Neuronal stem cell (in vitro differentiated cells): ENCODE measurements at places on chromosomes 5 and 9.

- no peak for DNase-seq
Measured at GRCh38 chr5:135391869-135392255, 7.2 kb downstream of the MACROH2A1 start.

DNA sequence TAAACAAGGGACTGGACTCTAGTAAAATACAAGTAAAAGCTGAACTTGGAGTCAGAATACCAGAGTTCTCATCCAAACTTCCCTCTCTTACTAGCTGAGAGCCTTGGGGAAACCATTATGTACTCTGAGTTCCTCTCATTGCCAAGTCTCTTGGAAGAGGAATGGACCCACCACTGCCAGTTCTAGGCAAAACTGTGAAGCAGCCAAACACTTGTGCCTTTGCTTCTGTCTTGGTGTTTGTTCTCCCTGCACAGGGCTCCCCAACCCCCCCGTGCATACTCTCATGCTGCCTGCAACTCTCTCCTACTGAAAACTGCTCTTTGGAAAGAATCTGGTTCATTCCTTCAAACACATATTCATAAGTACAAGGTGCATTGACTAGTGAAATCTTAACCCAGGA, 102.6 kb downstream of the PDZD2 start:
- DNase-seq = no peak

DNA sequence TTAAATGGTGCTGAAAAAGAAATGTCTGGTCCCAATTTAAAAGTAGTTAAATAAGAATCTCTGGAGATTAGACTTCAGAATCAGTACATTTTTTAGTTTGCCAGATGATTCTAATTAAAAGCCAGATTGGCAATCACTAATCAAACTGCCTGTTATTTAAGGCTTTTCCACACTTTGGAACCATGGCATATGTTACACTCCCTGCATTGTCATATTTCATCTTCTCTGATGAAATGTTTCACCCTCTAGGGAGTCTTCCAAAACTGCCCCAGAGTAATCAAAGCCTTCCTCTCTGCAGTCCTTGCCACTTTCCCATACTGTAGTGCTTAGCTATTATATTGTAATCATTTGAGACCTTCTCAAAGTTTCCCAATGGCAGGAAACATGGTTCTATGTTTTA, 17.5 kb upstream of the OR13C9 start:
- DNase-seq = no peak

DNA sequence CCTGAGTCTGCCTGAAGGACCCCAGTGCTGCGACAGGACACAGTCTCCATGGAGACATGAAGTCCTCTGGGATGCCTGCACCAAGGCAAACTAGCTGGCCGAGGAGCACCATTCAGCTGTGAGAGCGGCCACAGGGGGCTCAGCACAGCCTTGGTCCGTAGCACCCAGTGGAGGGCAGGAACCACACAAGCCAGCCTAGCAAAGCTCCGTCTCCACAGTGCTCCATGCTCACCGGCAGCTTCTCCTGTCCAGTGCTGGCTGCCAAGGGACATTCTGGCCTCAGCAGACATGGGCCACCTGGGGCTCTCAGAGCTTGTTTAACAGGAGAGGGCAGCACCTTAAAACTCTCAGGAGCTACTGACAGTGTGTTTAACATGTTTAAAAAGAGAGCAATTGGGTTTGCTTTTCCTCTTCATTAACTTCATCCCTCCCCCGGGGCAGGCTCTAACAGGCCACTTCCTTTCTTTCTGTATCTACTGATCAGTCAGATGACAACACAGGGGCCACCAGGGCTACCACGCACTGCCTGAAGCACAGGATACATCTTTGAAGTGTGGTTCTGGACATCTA, 57.0 kb downstream of the SECISBP2 start:
- no peak for DNase-seq

DNA sequence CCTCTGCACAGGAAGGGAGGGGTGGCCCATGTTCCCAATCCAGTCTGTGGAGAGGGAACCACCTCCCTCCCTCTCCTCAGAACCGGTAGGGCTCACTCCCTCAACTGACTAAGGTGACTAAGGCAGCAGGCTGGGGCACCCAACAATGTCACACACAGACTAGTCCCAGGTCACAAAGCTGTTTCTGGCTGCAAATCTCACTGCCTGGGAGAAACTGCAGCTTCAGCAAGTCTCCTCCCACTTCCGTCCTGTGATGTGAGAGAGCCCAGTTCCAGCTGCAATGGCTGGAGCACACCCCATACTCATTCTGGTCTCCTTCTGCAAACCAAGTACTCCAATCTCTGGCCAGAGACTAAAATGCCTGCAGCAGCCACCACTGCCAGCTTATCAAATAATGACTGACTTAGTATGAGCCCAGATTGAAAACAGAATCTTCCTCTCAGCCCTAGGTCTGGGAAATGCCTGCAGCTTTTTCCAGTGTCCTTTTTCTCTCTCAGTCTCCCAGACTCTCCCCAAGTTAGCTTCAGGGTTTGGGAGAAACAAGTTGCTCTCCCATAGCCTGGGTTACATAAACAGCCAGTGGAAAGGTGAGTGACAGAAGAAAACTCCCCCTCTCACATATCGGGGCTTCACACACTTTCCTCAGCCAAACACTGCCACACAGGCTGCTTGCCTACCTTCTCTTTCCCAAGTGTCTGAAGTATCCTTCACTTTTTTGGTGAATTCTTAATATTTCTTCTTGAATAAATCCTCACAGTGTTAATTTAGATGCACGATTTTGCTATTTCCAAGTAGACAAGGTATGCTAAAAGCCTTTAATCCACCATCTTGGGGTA, 247.4 kb upstream of the RASA1 start:
- peak; percentile 11 for DNase-seq

- peak; percentile 72 for DNase-seq
Measured at GRCh38 chr5:73591102-73591695, 25.7 kb downstream of the UTP15 start.

GRCh38 chr5:51632793-51633192, 249.5 kb downstream of the ISL1 start:
- no peak for DNase-seq

- DNase-seq = no peak
Measured at GRCh38 chr9:29285818-29286217, 1712.5 kb upstream of the C9orf72 start.

GRCh38 chr5:148387325-148387724, 3.6 kb downstream of the FBXO38 start:
- no peak for DNase-seq

DNA sequence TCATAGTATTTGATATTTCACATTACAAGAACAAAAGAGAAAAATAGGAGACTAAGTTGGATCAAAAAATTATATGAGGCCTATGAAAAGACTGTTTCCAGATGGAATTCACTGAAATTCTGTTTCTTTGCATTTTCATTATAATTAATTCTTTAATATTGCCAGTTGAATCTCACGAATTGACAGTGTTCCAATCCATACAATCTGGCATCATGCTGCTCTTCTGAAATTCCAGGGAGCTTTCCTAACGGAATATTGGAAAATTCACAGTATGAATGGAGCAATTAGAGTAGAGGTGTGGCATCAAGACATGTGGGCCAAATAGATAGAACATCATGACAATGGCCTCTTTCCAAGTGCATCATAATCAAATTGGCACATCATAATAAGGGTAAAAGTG, 1178.9 kb upstream of the WWC1 start:
- no peak for DNase-seq

- DNase-seq = no peak
Measured at GRCh38 chr9:16329671-16330113, 540.8 kb downstream of the BNC2 start.

DNA sequence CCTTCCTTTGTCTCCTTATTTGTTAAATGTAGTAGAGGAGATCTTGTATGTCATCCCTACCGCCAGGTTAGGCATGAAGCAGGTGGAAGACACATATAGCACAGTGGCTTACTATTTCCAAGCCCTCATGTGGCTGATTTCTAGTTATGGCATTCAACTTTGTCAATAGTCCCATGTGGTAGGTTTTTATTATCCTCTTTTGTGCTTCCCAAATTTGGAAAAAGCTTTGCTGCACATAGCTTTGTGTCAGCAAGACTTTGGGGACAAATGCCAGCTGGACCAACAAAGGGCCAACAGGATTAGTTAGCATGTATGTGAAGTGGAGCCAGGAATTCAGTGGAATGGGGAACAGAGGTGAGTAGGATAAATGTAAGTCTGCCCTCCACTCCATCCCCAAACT, 276.3 kb downstream of the PSAT1 start:
- DNase-seq = no peak

DNA sequence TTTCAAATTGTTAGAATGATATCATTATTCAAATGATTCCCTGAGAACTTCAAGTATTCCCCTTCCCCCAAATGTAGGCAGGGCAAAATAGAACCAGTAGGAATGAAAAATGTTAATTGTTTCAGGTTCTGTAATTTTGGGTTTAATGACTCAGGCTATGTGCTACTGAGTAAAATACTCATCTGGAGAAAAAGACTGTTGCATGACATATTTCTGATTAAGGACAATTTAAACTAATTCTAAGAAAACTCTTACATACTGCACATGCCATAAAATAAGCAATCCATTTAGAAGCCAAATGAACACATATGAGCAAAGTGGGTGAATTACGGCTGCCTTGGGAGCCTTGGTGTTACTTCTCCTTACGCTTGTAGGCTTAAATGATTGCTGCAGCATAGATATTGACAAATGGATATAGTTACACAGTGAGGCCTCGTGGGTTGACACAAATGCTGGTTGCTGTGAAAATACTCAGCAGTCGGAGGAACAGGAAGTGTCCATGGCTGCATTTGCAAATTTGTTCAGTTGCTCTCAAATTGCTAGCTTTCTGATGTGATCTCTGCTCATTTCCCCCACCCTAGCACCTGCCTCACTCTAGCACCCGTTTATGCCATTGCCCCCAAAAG, 174.9 kb upstream of the DMAC1 start:
- no peak for DNase-seq

GRCh38 chr5:165881259-165881658, 2375.8 kb downstream of the MAT2B start:
- no peak for DNase-seq

DNA sequence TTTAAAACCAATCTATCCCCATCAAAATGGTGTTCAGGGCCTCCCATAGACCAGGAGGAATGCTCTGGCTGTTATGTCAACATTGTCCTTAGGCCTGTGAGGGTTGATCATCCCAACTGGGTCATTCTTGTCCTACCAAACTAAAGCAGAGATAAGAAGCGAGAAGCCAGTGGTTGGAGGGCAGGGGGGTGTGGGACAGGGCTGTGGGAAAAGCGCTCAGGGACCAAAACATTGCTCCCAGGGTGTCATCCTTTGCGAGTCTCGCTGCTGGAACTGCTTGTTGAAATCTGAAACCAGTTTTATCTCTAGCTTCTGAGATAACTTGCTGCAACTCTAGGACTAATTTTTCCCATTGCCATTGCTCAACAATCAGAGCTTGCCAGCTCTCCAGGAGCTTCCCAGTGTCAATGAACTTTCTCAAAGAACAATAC, 48.1 kb downstream of the SPATA31C2 start:
- no peak for DNase-seq

DNA sequence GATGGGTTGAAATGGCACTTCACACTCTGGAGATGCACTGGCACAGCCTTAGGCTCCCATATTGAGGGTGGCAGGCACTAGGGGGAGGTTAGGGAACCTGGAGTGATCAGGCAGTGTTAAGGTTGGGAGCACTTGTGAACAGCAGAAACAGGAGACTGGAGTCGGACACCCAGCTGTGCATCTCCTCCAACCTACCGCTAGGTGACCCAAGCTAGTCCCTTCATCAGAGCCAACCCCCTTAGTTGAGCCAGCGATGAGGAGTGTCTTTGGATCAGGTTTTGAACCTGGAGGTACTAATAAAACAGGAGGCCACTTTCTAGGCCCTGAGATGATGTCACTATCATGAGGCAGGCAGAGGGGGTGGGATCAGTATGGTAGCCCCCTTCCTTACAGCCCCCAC, 1.7 kb downstream of the ACTL7B start:
- DNase-seq = no peak

DNA sequence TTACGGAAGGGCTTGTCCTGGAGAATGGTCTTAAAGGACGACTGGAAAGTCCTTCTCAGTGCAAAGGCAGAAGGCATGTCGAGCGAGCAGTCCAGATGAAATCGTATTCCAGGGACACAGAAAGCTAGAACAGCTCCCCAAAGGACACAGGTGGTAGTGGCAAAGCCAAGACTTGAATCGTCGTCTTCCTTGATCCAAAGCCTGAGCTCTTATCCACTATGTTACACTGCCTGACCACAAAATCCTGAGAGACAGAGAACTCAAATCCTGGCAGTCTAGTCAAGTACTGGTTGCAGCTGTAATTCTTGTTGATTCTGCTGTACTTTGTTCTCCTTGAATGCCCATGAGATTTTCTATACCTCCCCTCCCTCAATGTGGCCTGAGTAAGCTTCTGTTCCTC, 198.7 kb downstream of the TARS1 start:
- DNase-seq = no peak

- no peak for DNase-seq
Measured at GRCh38 chr5:53406630-53407316, 73.7 kb upstream of the FST start.

DNA sequence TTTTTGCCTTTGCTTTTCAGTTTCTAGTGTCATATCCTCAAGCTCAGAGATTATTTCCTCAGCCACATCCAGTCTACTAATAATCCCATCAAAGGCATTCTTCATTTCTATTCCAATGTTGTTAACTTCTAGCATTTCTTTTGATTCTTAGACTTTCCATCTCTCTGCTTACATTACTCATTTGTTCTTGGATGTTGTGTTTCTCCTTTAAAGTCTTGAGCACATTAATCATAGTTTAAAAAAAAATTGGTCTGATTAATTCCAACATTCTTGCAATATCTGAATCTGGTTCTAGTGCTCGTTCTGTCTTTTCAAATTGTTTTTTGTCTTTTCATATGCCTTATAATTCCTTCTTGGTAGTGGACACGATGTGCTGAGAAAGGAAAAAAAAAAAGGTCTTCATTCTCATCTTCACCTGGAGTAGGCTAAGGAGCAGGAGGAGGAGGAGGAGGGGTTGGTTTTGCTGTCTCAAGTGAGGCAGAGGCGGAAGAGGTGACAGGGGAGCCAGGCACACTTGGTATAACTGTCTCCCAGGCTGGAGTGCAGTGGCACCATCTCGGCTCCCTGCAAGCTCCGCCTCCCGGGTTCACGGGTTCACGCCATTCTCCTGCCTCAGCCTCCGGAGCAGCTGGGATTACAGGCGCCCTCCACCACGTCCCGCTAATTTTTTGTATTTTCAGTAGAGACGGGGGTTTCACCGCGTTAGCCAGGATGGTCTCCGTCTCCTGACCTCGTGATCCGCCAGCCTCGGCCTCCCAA, 16.3 kb downstream of the PRXL2C start:
- no peak for DNase-seq

- no peak for DNase-seq
Measured at GRCh38 chr9:130020618-130021017, 22.4 kb downstream of the FNBP1 start.

- no peak for DNase-seq
Measured at GRCh38 chr5:172410160-172410559, 44.2 kb downstream of the SH3PXD2B start.

GRCh38 chr5:42870882-42871418, 59.3 kb upstream of the SELENOP start:
- DNase-seq = no peak

GRCh38 chr9:107308461-107308860, 25.4 kb downstream of the RAD23B start:
- no peak for DNase-seq
